Naive thymus-derived CD4-positive, alpha-beta T cell (primary cell): ENCODE measurements at places on chromosomes 2 and 18. TPM values are rescaled to one million over a fixed set of nuclear protein-coding genes. Genes with fewer than 3 reads are reported as not detected.
A peak's percentile ranks its signal among the peaks of the same experiment; 100 is the strongest.

DNA sequence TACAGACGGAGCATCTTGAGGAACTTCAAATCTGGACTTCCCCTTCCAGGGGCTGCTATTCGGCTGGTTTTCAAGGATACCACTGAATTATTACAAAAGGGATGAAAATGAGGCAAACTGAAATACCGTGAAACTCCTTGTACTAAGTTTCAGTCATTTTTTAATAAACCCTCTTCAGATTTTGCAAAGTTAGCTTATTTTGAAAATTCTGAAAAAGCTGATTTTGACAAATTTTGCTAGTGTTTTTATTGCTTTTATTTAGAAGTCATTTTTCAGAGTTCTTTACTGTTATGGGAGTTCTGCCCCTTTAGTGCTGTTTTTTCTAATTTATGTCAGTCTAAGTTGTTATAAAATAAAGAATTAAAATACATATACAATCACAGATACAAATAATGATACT is 390.4 kb upstream of the VRK2 start:
- no peaks in the 10 kb centered on the region for H3K4me1 ChIP-seq
- DNase-seq = no peak
- no peaks in the 10 kb centered on the region for H3K27me3 ChIP-seq
- no peak overlapping the region for H3K4me3 ChIP-seq
- H3K36me3 ChIP-seq = no peaks in the 10 kb centered on the region
- no peak overlapping the region for H3K27ac ChIP-seq

DNA sequence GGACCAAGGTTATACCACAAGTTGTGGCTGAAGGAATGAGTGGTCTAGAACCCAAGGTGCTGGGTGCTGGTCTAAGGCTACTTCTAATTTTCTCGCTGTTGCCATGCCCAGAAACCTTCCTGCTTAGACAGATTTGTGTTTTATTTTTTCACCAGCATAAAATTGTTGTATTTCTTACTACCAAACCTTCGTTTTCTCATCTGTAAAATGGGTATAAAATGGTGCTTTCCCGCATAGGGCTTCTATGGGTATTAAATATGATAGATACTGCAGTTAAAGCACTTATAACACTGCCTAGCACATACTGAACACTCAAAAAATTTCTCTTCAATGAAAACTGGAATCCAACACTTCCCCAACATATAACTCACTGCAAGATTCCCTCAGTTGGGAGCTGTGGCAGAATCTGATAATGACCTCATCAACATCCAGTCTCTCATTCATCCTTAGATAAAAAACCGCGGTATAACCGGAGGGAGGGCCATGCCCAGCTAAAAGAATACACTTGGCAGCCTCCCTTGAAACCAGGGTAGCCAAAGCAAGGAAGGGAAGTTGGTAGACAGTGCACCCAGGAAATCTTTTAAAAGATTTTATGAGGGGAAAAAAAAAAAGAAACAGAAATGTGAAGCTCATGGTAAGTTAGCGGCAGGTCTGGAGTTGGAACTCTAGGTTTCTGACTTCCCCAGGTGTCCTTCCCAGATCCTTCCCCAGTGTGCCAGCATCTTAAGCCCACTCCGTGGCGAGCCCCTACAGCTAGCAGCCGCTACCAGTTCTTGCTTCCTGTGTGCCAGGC is 1.2 kb downstream of the NEMP2 start:
- peaks cover 36% of the 10 kb centered on the region for H3K4me1 ChIP-seq
- H3K27me3 ChIP-seq = no peaks in the 10 kb centered on the region
- peak overlapping the region; percentile 73 for H3K4me3 ChIP-seq
- H3K27ac ChIP-seq = peak overlapping the region; percentile 96
- DNase-seq = no peak

The CENPA gene
- total RNA-seq = not detected

DNA sequence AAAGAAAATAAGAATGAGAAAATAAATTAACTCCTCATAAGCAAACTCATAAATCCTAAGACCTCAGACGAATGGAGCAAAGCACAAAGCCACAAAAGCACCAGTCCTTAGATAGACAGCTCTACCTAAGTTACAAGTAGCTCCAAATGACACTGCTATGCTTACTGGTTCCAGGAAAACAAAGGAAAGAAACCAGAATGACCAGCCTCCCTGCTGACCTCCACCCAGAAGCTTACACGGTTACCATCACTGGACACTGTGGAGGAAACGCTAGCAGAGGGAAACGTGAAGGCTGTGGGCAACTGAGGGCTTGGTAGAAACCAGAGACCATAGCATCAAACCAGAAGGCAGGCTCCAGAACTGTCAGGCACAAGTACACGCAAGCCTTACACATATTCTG is 67.8 kb downstream of the STK39 start:
- no peaks in the 10 kb centered on the region for H3K36me3 ChIP-seq
- no peaks in the 10 kb centered on the region for H3K27me3 ChIP-seq
- H3K4me1 ChIP-seq = peaks cover 11% of the 10 kb centered on the region
- no peak overlapping the region for H3K27ac ChIP-seq
- H3K4me3 ChIP-seq = no peak overlapping the region
- DNase-seq = no peak

The SLC8A1 gene
- total RNA-seq = 2.0 TPM

DNA sequence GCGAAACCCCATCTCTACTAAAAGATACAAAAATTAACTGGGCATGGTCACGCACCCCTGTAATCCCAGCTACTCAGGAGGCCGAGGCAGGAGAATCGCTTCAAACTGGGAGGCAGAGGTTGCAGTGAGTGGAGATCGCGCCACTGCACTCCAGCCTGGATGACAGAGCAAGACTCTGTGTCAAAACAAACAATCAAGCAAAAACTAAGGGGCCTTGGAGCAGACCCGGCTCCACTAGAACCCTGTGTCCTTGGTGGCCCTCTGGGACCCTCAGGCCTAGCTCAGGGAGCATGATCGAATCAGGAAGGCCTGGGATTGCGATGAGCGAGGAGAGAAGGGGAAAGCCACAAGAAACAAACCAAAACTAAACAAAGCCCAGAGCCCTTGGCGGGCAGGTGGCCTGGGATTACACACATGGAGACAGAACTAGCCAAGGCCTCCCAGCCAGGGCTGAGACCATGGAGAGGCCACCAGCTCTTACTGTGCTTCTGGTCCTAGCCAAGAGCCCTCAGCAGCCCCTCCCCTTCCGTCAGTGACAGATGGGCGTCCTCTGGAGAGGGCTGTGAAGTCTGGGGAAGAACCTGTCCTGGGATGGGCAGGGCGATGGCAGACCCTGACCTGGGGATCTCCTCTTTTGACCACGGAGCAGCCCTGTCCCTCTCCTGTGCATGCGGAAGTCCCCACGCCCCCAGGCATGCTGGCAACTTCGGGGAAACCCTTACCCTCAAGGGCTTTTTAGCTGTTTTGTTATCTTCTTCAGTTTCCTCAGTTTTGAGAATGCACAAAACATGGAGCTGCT is 27.4 kb upstream of the CATIP start:
- no peak overlapping the region for H3K4me3 ChIP-seq
- no peak overlapping the region for H3K27ac ChIP-seq
- H3K4me1 ChIP-seq = peaks cover 22% of the 10 kb centered on the region

- DNase-seq = no peak
- H3K36me3 ChIP-seq = no peaks in the 10 kb centered on the region
- H3K27me3 ChIP-seq = no peaks in the 10 kb centered on the region
- no peaks in the 10 kb centered on the region for H3K4me1 ChIP-seq
- H3K27ac ChIP-seq = no peak overlapping the region
These were observed 144.9 kb downstream of the L3MBTL4 start for GRCh38 chr18:6269660-6270332.
